ENCODE measurements at places on chromosomes 5 and 9. TPM values are rescaled to one million over a fixed set of nuclear protein-coding genes. Genes with fewer than 3 reads are reported as not detected.

The MYOT gene
- 0.34 TPM for total RNA-seq

The ZNF608 gene
- 22.6 TPM for total RNA-seq

- DNase-seq: no peak
- no peaks in the 10 kb centered on the region for H3K36me3 ChIP-seq
- no peak overlapping the region for H3K27ac ChIP-seq
- H3K4me1 ChIP-seq: peaks cover 16% of the 10 kb centered on the region
- no peak overlapping the region for H3K4me3 ChIP-seq
- no peaks in the 10 kb centered on the region for H3K27me3 ChIP-seq
These were observed 119.1 kb downstream of the C9orf50 start for GRCh38 chr9:129501771-129502319.

DNA sequence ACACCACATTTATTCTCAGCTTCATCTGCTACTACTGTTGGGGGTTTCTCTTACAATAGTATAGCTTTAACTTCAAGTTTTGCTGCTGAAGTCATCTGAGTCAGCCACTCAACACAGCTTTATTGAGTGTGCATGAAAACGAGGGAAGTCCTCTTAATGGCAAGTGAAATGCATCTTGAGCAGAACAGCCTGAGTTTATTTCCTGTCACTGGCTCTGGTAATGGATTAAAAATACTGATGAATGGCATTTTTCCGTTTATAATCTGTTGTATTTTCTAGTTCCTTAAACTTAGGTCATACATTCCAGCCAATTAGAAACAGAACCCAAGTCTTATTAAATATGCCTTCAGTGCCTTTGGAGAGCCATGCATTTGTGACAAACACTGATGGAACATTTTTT, 238.6 kb downstream of the SLF1 start:
- no peaks in the 10 kb centered on the region for H3K36me3 ChIP-seq
- H3K4me1 ChIP-seq: no peaks in the 10 kb centered on the region
- DNase-seq: no peak
- H3K4me3 ChIP-seq: no peak overlapping the region

GRCh38 chr9:88745276-88746001, 210.5 kb downstream of the NXNL2 start:
- no peaks in the 10 kb centered on the region for H3K4me1 ChIP-seq
- H3K4me3 ChIP-seq: no peak overlapping the region
- no peaks in the 10 kb centered on the region for H3K36me3 ChIP-seq
- no peak for DNase-seq

DNA sequence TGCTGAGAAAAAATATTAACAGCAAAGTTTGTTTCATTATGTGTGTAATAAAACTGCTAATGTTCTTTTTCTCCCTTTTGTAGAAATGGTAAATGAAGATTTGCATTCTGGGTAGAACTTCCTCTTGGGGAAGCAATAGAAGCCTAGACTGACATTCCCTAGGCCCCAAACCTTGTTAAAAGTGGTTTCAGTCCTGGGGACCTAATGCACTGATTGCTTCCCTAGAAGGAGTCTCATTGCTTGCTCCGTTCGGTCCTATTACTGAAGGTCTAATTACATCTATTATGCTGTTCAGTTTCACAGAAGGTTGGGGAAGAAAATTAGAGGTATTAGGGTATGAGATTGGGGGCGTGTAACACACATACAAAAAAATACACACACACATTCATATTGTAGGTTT, 893.8 kb downstream of the TLE4 start:
- no peaks in the 10 kb centered on the region for H3K4me1 ChIP-seq
- no peak overlapping the region for H3K4me3 ChIP-seq
- DNase-seq: no peak
- no peaks in the 10 kb centered on the region for H3K27me3 ChIP-seq

GRCh38 chr9:27393054-27393846, 96.3 kb upstream of the EQTN start:
- H3K27me3 ChIP-seq: no peaks in the 10 kb centered on the region
- H3K36me3 ChIP-seq: no peaks in the 10 kb centered on the region
- peaks cover 8% of the 10 kb centered on the region for H3K4me1 ChIP-seq
